ENCODE measurements at places on chromosomes 7 and 10. TPM values are rescaled to one million over a fixed set of nuclear protein-coding genes. Genes with fewer than 3 reads are reported as not detected.

The GAD2 gene
- not detected for total RNA-seq

The VAX1 gene
- not detected for total RNA-seq

The GPRIN2 gene
- not detected for total RNA-seq

The SEMA3E gene
- 1.1 TPM for total RNA-seq

The CALML3 gene
- not detected for total RNA-seq

The PPP1R3C gene
- 61.7 TPM for total RNA-seq

The ANXA8L1 gene
- total RNA-seq: 0.18 TPM

The AASS gene
- 15.0 TPM for total RNA-seq

The MUC12 gene
- not detected for total RNA-seq

The EPO gene
- total RNA-seq: not detected

The ATOH7 gene
- total RNA-seq: not detected

The ENTPD1 gene
- total RNA-seq: not detected

The CH25H gene
- not detected for total RNA-seq

The ASL gene
- total RNA-seq: 42.8 TPM

The ZFYVE27 gene
- total RNA-seq: 12.8 TPM

The CPEB3 gene
- 0.18 TPM for total RNA-seq

The SMKR1 gene
- total RNA-seq: not detected

The AGR2 gene
- total RNA-seq: not detected

The SUN3 gene
- total RNA-seq: not detected

The INSIG1 gene
- total RNA-seq: 26.0 TPM

The OR6V1 gene
- not detected for total RNA-seq

Measured in IMR-90 (cell line).